ENCODE measurements at places on chromosomes 12 and 14.

DNA sequence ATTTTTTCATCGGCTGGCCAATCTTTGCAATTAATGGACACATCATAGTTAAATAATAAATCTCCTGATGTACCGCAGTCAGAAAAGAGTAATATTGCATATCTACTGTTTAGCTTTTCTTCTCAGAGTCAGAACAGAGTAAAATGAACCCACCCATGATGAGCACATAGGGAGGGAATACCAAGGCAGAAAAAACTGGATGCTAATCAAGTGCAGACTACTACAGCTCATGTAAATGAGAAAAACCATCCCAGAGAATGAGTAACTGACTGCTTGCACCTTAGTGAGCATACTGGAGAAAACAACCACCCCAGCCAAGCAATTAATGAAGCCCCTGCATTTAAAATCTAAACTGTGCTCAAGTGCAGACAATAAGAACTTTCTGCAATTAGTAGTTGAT is 483.7 kb downstream of the MDGA2 start:
- no peak for DNase-seq

DNA sequence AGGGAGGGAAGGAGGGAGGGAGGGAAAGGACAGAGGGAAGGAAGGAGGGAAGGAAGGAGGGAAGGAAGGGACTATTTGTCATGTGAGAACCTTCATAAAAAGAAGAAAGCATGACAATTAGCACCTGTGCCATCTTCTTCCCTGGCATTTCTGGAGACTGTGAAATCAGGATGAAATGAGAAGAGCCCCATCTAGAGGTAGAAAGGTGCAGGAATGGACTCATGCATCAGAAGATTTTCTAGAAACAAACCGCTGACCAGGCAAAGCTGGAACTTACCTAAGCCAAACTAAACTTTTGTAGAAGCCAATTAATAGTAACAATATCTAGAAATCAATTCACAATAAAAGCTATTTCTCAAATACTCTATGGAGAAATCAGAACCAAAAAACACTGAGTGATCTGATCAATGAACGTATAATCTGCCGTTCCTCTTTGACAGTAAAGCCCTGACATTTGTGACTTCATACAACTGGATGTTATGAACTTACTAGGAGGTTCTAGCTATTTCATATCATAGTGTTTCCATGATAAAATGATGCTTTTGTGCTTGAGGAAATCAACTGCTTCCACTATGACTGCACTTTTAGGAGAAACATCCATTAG is 24.4 kb upstream of the CRACR2A start:
- DNase-seq: no peak

DNA sequence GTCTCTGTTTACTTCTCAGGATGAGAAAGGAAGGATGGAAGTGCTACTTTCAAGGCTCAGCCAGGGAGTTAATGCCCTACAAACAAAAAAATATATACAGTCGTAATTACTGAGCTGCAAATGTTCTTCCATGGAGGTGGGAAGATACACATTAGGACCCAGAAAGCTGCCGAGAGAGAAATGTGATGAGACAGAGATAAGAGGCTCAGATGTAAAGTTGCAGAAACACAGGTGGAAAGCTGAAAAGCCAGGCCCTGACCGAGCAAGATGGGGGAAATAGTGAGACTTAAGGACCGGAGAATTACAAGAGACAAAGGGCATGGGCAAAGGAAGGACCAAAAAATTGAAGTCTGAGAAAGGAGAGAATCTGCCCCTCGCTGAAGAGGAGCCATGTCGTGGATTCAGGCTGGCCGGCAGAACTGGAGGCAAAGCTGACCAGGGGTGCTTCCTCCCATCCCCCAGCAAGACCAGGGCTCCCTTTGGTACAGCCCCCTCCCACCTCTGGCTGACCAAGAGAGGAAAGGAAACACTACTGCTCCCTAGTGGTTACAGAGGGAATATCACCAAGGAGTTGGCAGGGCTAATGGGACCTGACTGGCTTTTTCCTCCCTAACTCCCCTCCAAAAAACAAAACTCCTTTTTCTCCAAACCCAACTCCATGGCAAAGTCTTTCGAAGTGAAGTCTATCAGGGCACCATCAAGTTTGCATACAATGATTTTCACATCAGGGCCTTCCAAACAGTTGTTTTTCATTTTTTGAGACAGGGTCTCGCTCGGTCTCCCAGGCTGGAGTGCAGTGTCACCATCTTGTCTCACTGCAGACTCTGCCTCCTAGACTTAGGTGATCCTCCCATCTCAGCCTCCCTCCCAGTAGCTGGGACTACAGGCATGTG is 12.1 kb downstream of the ZFHX2 start:
- no peak for DNase-seq

DNA sequence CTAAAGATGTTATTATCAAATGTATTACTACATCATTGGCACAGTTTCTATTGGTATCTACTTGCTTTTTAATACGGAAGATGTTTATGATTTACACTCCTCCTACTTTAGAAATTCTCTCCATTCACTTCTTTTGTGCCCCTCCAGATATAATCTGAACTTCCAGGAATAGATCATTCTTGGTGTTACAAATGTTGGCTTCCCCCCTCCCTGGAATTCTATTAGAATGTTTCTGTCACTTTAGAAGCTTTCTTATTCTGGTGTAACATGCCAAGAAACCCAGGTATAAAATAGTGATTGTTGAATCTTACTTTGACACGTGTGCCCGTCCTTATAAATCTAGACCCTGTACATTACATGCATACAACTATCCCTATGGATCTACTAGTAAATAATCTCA is 1.2 kb upstream of the WDR20 start:
- DNase-seq: no peak

- DNase-seq: no peak
Observed at GRCh38 chr12:115308918-115309317, 624.9 kb upstream of the TBX3 start.

- DNase-seq: no peak
Observed at GRCh38 chr12:52915637-52916036, 10.8 kb upstream of the KRT8 start.

GRCh38 chr14:99676657-99677056 is 7.4 kb upstream of the CYP46A1 start:
- DNase-seq: no peak

GRCh38 chr12:52519387-52519703 is 849 bp downstream of the KRT5 start:
- DNase-seq: no peak

DNA sequence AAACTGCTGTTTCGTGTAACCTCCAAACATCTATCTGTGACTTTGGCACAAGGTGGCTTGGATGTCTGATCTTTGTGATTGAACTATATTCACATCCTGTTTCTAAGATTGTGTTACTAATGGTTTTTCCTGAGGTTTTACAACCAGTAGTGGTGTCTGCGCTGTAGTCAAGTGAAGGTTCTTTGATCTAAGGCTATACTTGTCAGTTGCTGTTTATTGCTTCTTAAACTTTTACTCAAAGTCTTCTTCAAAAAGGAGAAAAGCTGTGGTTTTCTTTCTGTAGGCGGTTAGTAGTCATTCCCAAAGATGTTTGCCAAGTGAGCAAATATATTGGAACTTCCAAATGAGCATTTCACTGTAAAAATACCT is 12.3 kb upstream of the CALM1 start:
- DNase-seq: no peak

- no peak for DNase-seq
Observed at GRCh38 chr12:120905856-120906384, 1.8 kb upstream of the SPPL3 start.

DNA sequence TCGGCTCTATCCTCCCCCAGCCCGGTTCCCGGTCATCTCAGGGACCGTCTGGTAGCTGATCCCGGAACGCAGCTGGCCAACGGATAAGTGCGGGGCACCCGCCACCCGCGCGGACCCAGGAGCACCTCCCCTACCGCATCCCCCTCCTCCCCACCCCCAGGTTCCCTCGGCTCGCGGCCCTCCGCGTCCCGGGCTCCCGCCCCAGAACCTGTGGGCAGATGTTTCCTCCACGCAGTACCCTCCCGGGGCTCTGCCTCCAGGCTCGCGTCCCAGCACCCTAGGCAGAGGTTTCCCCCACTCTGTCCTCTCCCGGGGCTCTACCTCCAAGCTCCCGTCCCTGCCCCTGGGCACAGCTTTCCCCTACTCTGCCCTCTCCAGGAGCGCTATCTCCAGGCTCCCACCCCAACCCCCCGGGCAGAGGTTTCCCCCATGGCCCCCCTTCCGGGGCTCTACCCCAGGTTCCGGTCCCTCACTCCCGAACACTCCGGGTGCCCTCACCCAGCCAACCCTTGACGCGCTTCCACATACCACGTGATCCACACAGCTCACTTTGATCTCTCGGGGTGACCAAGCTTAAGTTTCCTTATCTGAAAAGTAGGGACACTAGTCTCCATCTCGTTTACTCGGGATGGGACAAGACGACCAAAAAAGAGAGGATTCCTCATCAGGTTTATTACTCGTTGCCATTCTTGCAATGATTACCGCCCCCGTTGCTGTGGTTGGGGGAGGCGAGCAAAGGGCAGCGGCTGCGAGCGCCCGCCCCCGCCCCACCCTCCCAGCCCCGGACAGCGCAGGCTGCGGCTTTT is at the start of gene CCDC38:
Gene CCDC38 (minus strand): TSS at position 91 of the 806 bp plus-strand sequence. CDS start 6,105 bp downstream, outside the sequence.
- peak; percentile 54 for DNase-seq

GRCh38 chr14:30297876-30298795 is 260.8 kb upstream of the G2E3 start:
- DNase-seq: no peak

- DNase-seq: no peak
Observed at GRCh38 chr14:83624541-83624940, 1905.4 kb upstream of the FLRT2 start.

All from stimulated activated CD8-positive, alpha-beta memory T cell treated with anti-CD3 and anti-CD28 coated beads, Interleukin-7, amount 100 ng/mL, for 1 hour (primary cell).